ENCODE measurements at places on chromosomes 11 and 22.

DNA sequence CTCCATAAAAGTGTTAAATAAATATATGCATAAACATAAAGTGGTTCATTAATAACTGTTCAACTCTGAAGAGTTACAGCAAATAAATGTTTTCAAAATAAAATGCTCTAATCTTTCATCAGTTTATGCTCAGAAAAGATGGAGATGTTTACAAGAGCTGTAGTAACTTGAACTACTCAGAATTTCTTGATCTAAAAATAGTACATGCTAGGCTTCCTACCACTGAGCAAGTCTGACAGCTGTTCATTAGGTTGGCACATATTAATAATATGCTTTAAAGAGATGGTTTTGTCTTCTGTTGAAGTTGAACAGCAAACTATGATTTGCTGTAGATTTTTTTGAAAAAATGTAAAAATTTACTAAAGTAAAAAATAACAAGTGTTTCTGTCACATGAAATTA is 10.8 kb upstream of the SLN start:
- no peak overlapping the region for H3K27ac ChIP-seq
- H3K4me1 ChIP-seq, result peaks cover 12% of the 10 kb centered on the region
- H3K4me3 ChIP-seq, result no peak overlapping the region
- no peak for DNase-seq
- no peaks in the 10 kb centered on the region for H3K36me3 ChIP-seq

DNA sequence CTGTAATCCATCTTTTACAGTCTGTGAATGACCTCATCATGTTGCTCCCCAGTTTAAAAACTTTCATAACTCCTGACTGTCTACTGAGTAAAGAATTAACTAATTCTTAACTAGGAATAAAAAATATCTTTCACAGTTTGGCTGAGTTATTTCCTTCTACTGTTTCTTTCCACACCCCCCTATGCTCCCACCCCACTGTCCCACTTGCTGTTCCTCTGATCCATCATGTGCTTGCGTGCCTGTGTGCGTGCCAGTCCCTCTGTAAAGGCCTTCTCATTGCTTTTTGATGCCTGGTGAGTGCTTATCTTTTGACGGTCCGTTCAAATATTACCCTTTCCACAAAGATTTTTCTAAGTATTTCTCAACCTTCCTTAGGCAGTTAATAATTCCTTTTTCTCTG is 55.6 kb downstream of the ATG16L2 start:
- no peak for DNase-seq
- H3K27ac ChIP-seq, result no peak overlapping the region
- H3K36me3 ChIP-seq, result no peaks in the 10 kb centered on the region
- H3K4me1 ChIP-seq, result no peaks in the 10 kb centered on the region

DNA sequence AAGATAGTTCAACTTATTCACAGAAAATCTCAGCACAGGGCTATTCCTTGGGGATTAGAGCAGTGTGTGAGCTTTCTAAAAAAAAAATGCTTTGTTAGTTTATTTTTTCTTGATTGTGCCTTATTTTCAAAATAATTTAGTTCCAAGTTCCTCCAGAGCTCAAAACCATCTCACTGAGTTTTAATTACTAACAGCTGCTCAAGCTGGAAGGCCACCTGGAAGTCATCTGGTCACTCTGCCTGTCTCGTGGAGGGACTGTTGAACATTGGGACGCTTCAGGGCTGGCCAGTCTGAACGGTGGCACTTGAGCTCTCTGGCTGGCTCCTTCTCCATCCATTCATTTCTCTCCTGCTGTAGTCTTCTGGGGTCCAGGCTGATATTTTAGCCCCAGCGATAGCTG is 4.0 kb downstream of the OR51E1 start:
- H3K4me3 ChIP-seq, result no peak overlapping the region
- no peaks in the 10 kb centered on the region for H3K4me1 ChIP-seq
- H3K27ac ChIP-seq, result no peak overlapping the region
- H3K36me3 ChIP-seq, result no peaks in the 10 kb centered on the region
- H3K27me3 ChIP-seq, result peaks cover 3% of the 10 kb centered on the region

- H3K4me1 ChIP-seq, result no peaks in the 10 kb centered on the region
- H3K36me3 ChIP-seq, result peaks cover 3% of the 10 kb centered on the region
- peaks cover 11% of the 10 kb centered on the region for H3K27me3 ChIP-seq
- DNase-seq, result no peak
- no peak overlapping the region for H3K27ac ChIP-seq
Measured at GRCh38 chr11:376531-377173, 7.4 kb downstream of the B4GALNT4 start.

- DNase-seq, result no peak
- peaks cover 31% of the 10 kb centered on the region for H3K4me1 ChIP-seq
- H3K27me3 ChIP-seq, result no peaks in the 10 kb centered on the region
- H3K4me3 ChIP-seq, result no peak overlapping the region
- peak overlapping the region; percentile 13 for H3K27ac ChIP-seq
Measured at GRCh38 chr22:28175730-28176492, 256.9 kb upstream of the PITPNB start.

DNA sequence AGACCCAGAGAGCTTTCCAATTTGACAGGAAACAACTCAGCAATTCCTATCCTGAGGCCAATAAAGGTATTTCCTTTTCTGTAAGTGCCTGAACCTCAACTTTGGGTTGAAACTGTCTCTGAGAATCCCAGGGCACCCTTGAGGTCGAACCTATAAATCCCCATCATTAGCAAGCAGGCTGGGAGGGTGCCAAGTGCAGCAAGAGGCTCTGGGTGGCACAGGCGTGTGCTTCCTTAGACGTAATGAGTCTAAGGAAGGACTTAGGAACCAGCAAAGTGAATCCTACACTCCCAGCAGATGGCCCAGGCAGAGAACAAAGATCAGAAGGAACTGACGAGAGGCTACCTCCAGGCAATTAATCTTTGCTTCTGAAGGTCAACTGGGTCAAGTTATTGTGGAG is 234.3 kb upstream of the NARS2 start:
- peaks cover 2% of the 10 kb centered on the region for H3K36me3 ChIP-seq
- no peak overlapping the region for H3K4me3 ChIP-seq
- no peaks in the 10 kb centered on the region for H3K4me1 ChIP-seq
- no peaks in the 10 kb centered on the region for H3K27me3 ChIP-seq
- DNase-seq, result no peak
- H3K27ac ChIP-seq, result no peak overlapping the region

DNA sequence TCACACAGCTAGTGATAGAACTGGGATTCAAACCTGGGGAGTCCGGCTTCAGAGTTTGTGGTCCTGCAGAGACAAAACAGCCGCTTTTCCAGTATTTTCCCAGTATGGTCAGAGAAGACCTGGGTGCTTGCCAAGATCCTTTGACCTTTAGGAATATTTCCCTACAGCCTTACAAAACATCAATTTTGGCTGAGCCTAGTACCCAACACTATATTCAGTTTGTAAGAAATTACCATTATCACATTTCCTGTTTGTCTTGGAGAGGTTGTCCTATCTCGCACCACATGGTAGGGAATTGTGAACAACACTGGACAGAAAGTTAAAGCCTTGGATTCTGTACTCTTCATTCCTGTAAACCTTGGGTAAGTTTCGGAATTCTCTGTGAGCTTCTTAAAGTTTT is 10.7 kb upstream of the NEU3 start:
- H3K27ac ChIP-seq, result no peak overlapping the region
- H3K4me1 ChIP-seq, result no peaks in the 10 kb centered on the region
- no peak overlapping the region for H3K4me3 ChIP-seq
- H3K36me3 ChIP-seq, result peaks cover 16% of the 10 kb centered on the region
- no peak for DNase-seq

GRCh38 chr11:115348416-115348815 is 155.8 kb downstream of the CADM1 start:
- no peaks in the 10 kb centered on the region for H3K36me3 ChIP-seq
- H3K27me3 ChIP-seq, result no peaks in the 10 kb centered on the region

DNA sequence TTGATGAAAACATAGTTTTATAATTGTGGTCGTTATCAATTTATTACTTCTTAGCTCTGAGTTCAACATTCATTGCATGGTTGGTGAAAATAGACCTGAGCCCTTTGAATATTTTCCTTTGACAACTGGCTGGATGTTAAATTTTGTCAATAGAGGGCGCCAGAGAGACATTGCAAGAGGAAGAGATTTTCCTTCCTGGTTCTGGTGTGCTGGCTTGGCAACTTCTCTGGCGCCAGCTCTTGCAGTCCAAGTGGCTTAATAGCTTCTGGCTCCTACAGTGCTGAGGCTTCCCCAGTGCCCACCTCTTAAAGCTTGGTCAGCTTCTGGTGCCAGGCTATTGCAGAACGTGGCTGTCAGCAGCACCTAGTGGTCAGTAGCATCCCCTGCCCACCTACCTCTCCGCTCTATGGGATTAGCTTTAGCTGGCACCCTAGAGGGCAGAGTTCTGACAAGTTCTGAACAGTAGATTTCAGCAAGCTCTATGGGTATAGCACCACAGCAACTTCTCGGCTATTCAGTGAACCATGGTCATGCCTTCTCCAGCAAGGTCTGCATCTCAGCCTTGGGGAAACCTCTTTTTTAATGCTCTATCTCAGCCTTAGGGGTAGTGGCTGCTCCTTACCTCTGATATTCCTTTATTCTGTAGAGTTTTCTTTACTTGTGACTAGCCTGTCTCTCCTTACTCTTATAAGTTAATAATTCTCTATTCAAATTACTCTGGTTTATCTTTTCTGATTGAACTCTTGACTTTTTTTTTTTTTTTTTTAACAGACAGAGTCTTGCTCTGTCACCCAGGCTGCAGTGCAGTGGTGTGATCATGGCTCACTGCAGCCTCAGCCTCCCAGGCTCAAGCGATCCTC is 59.4 kb downstream of the ACER3 start:
- H3K36me3 ChIP-seq, result no peaks in the 10 kb centered on the region
- peaks cover 2% of the 10 kb centered on the region for H3K4me1 ChIP-seq
- no peak overlapping the region for H3K4me3 ChIP-seq
- no peak overlapping the region for H3K27ac ChIP-seq
- no peaks in the 10 kb centered on the region for H3K27me3 ChIP-seq

DNA sequence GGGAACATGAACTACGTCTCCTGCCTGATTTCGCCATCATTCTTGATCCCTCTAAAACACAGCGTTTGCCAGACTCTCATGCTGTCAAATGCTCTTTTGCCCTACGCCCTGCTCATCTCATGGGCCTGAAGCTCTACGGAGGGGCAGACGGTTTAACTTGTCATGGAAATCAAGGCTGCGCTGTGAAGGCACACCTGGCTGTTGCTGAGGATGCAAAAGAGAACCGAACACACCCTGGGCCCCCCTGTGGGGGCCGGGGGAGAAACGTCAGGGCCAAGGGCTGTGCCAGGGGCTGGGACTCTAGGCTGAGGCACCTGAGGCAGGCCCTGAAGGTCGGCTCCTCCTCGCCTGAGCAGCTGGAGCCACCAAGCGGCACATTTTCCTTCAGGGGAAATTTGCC is 957.2 kb downstream of the BRD1 start:
- H3K36me3 ChIP-seq, result no peaks in the 10 kb centered on the region
- no peak for DNase-seq
- H3K27me3 ChIP-seq, result no peaks in the 10 kb centered on the region
- H3K4me3 ChIP-seq, result no peak overlapping the region

DNA sequence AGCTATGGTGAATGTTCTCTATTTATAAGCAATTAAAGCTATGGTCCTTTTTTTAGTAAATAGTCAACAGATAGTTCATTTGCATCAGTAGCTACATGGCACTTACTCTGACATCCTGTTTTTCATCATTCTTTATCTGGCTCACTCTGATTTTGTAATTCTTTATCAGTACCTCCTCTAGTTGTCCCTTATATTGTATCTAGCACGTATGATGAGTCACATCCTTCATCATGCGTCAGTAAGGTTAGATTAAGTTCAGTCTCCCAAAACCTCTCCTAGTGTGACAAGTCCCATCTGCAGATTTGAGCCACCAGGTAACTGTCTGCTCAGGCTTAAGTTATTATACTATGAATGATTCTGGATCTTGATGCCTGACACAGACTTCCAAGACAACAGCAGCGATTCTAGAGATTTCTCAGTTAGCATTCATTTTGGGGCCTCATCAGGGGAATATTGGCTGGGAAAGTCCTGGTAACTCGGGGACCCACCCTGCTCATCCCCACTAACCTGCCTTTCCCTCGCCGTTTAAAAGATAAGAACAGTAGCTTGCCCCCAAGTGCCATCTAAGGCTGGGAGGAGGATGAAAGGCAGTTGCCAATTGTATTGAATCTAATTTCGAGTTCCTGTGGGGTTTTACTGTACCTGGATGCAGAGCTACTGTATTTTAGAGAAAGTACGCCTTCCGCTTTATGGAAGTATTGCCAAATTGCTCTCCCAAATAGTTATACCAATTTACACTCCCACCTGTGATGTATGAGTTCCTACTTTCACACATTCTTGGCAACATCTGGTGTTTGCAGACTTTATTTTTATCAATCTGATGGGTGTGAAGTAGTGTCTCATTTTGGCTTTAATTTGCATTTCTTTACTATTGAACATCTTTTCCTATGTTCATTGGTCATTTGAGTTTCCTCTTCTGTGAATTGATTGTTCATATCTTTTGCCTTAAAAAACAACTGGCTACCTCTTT is 55.9 kb downstream of the ZC3H12C start:
- H3K4me1 ChIP-seq, result peaks cover 21% of the 10 kb centered on the region
- DNase-seq, result peak; percentile 28
- H3K27me3 ChIP-seq, result no peaks in the 10 kb centered on the region
- peak overlapping the region; percentile 35 for H3K27ac ChIP-seq
- no peak overlapping the region for H3K4me3 ChIP-seq

- H3K27ac ChIP-seq, result no peak overlapping the region
- H3K36me3 ChIP-seq, result no peaks in the 10 kb centered on the region
- peaks cover 16% of the 10 kb centered on the region for H3K4me1 ChIP-seq
- no peak for DNase-seq
- H3K27me3 ChIP-seq, result no peaks in the 10 kb centered on the region
- no peak overlapping the region for H3K4me3 ChIP-seq
Measured at GRCh38 chr11:112523951-112524350, 263.3 kb upstream of the PLET1 start.
